ENCODE measurements at places on chromosomes 6 and 20.

DNA sequence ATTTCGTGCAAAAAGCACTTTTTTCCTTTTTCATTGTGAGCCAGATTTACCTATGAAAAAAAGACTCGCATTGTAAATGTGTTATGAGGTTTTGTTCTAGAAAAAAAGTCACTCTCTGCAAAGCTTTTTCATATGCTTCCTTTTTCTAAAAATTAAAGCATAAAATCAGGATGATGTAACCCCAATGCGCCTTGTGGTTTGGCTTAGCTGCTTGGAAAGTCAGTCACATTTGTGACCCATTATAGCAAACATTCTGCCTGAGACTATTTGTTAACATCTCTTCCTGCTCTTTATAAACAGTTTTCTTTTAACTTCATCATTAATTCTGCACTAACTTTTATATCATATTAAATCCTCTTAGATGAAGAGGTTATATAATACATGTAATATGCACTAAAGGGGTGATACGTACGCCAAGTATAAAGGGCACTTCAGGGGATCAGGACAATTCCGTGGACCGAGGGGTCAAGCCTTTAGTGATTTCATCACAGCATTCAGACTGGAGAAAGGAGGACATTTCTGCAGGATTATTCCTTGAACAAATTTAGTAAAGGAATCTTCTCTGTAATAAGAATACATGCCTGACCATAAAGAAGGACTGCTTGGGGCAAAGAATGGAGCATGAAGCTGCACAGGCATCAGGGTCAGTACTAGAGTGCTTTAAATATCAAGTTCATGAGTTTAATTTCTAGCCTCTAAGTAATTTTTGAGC is 48.1 kb upstream of the SMLR1 start:
- no peak for DNase-seq

- DNase-seq: no peak
Measured at GRCh38 chr6:71368284-71368683, 79.7 kb downstream of the OGFRL1 start.

GRCh38 chr20:18729231-18729825 is 84.3 kb upstream of the SCP2D1 start:
- DNase-seq: no peak

- no peak for DNase-seq
Measured at GRCh38 chr20:15949391-15949790, 623.9 kb downstream of the KIF16B start.

DNA sequence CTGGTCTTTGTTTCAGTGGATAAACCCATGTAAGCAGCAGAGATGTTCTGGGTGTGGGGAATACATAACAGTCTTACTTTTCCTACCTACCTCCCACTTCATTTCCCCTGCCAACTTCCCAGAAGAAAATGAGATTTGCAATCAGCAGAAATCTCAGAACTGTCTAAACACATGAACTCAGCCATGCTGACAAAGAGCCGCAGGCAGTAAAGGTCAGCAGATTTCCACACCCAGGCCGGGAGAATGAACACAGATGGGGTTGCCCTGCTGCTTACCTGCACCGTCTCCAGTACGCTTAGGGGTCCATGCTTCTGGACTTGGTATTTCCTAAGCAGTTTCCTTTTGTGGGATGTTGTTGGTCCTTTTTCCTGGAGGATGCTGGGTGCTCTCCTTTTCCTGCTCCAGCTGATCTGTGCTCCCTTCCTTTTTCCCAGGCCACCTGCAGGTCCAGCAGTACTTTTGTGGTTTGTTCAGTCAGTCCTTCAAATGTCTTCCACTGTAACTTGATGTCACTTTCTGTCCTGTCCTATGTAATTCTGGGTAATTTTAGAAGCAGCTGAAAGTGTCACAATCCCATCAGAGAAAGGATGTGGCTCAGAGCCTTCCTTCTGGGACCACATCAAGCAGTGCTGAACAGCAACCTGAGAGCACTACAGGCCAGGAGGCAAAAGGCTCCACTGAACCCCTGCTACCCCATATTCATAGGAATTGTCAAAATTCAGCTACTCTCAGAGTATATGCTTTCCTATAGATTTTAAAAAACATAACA is 129.0 kb downstream of the CEP57L1 start:
- DNase-seq: no peak

GRCh38 chr6:63609231-63609630 is 26.4 kb upstream of the PHF3 start:
- no peak for DNase-seq

Measured in stimulated activated CD8-positive, alpha-beta memory T cell treated with anti-CD3 and anti-CD28 coated beads, Interleukin-4, amount 100 ng/mL, for 4 hours (primary cell).